Renal cortical epithelial cell (primary cell): ENCODE measurements at places on chromosomes 2 and 18. TPM values are rescaled to one million over a fixed set of nuclear protein-coding genes. Genes with fewer than 3 reads are reported as not detected.
A peak's percentile ranks its signal among the peaks of the same experiment; 100 is the strongest.

GRCh38 chr2:1740716-1741589 is 3.4 kb downstream of the PXDN start:
- no peak for DNase-seq

The IL36B gene
- not detected in 2 replicates for total RNA-seq

The DIPK1C gene
- total RNA-seq = not detected in 2 replicates

The BOLL gene
- not detected in 2 replicates for total RNA-seq

- DNase-seq = no peak
These were observed 162.2 kb downstream of the PKP4 start for GRCh38 chr2:158618891-158619490.

DNA sequence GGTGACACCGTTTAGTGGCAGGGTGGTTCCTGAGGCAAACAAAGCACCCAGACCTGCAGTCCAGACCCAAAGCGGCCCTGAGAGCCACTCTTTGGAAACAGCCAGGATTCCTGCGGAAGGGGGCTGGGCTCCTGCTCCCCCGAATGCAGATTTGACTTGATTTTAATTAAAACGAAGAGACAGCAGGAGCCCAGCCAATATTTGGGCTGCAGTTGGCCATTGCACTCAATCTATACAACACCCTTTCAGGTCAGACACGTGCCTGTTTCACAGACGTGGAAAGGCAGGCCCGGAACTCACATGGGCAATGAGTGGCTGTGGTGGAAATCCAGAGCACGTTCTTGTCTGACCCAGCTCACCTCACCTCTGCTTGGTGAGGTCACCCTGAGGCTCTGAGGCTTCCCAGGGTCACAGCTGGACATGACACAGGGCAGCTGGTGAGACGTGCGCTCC is 122.4 kb downstream of the NDUFA10 start:
- DNase-seq = no peak

DNA sequence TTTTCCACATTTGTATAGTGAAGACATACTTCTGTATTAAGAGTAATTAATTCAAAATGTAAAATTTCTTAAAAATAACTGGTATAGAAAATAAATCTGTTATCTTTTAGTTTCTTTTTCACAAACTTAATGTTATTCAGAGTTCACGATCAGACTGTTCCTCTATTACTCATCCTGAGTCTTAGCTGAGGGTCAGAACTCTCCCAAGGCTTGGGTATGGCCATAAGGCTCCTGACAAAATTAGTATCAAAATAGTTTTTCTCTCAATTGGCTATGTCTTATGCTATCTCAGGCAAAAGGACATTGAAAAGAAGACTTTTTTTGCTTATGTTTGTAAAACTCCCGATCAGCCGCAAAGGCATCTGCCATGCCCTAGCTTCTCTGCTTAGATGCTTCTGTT is 56.1 kb upstream of the NAB1 start:
- no peak for DNase-seq

The LHCGR gene
- total RNA-seq = not detected in 2 replicates

DNA sequence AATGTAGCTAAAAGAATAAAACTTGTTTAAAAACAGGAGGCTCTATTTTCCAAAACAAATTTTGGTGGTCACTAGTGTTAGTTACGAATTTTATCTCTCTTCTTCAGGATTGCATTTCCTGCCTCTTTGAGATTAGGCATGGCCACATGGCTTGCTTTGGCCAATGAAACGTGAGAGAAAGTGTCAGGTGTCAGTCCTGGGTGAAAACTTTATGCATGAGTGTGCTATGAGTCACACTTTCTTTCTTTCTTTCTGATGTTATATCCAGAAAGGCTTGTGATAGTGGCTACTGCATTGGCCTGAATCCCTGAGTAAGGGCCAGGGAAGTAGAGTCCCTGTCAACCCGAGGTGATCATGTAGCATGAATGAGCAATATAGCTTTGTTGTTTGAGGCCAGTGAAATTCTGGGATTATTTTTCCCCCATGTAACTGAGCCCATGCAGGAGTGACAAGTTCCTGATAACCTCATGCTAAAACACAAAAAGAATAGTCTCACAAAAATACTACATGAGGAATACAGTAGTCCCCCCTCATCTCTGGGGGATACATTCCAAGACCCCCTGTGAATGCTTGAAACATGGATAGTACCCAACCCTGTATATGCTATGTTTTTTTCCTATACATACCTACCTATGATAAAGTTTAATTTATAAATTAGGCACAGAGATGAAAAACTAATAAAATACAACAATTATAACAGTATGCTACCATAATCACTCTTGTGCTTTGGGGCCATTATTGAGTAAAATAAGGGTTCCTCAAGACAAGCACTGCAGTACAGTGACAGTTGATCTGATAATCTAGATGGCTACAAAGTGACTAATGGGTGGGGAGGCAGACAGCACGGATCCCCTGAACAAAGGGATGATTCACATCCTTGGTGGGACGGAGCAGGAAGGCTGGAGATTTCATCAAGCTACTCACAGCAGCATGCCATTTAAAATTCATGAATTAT is 109.5 kb downstream of the CDC42EP3 start:
- peak; percentile 94 for DNase-seq

GRCh38 chr2:223101340-223102039 is 49.5 kb downstream of the KCNE4 start:
- DNase-seq = peak; percentile 45

DNA sequence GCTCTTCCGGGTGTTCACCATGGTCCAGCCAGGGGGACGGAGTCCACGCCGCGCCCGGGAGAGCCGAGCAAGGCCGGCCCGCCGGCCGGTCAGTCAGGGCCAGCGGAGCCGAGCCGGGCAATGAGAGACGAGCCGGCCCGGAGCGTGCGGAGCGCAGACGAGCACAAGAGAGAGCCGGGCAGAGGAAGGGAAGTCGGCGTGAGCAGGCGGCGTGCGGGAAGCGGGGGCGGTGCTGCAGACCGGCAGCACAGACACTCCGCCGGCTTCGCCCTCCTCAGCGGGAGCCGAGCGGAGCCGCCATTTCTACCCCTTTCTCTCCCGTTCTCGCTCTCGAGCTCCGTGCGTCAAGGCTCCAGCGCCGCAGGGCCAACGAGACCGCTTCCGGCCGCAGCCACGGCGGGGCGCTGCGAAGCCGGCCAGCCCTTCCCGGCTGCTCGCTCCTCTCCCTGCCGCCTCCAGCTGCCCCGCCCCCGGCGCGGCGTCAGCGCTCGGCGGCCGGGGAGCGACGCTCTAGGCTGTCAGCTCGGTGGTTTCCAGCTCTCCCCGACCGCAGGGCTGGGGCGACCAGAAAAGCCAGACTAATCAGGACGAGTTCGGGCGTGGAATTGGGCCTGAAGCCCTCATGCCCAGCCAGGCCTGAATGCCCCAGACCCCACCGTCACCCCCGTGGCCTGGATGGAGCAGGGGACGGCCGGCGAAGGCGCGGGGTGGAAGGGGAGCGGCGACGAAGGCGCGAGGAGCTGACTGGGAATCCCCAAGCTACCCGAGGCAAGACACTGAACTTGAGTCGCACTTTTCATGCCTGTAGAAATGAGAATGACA is at the start of gene ATAD2B:
ATAD2B (minus strand) TSS at position 374 of the 822 bp plus-strand sequence; CDS start at position 21, 353 bp downstream.
- peak; percentile 78 for DNase-seq

- DNase-seq = no peak
These were observed 8.9 kb upstream of the KCNK3 start for GRCh38 chr2:26683583-26683982.

GRCh38 chr2:219861307-219861706 is 233.9 kb downstream of the SLC4A3 start:
- no peak for DNase-seq
